RCC 7860 (cell line): ENCODE measurements at places on chromosomes 16 and 17.

GRCh38 chr16:46607529-46607928 lies 13.7 kb downstream of the SHCBP1 start:
- DNase-seq: peak; percentile 28

- DNase-seq: no peak
Measured at GRCh38 chr16:66524601-66525164, 25.2 kb downstream of the TK2 start.

DNA sequence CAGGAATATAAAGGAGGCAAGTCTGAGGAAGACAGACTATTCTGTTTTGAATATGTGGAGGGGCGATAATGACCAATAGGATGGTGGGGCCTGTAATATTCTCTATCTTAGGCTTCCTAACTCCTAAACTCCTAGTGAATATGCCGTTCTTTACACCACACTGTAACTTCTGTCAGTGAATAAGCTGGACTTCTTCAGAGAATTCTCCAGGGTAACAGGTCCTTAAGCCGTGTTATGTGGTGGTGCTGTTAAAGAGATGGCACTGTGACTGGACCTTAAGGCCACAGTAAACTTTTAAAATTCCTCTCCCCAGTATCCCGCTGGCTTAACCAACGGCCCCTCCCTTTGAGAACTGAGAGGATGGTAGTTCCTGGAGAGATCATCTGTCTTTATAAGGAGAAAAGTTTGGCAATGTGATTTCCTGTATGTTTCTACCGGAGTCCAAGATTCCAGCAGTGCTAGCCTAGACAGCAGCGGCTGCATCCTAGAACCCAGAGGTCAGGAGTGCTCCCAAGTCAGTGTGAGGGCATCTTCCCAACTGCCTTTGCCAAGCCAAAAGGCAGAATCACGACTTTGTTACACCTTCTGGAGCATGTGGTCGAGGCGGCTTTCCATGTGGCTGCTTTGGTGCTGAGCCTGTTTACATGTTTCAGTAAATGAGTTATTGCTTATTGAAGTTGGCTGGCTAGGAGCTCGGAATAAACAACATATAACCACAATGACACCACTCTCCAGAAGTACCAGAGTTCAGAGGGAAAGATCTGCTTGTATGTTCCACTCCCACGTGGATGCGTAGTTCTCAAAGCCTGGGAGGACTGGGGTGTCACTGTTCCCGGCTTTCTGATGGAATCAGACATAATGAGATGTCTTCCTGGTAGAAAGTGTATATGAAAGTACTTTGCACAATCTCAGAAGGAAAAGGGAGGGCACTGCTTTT lies 41.0 kb downstream of the TUBD1 start:
- peak; percentile 68 for DNase-seq

GRCh38 chr16:26019381-26020242 lies 327.9 kb downstream of the HS3ST4 start:
- DNase-seq: no peak

DNA sequence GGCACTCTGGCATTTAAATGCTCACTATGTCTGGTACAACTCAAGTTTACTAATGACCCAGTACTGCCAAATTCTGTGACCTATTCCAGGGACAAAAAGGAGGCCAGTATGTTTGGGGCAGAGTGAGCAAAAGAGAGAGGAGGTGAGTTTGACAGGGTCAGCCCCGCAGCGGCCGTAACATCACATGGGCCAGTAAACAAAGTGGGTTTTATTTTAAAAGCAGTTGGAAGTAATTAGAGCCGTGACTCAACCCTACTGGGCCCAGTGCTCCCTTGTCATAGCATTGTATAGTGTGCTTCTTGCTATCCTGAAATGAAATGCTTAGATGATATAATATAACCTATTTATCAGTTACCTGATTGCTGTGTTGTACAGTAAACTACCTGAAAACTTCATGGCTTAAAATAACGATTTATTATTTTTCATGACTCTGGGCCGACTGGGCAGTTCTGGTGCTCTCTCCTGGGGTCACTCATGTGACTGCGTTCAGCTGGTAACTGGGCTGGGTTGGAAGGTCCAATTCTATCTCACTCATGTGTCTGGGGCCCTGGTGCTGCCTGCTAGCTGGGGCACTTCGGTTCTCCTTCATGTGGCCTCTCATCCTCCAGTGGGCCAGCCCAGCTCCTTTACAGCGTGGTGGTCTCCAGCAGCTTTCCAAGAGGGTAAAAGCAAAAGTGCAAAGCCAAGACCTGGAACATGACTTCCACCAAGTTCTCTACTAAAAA lies 27.4 kb downstream of the IQCK start:
- DNase-seq: no peak

DNA sequence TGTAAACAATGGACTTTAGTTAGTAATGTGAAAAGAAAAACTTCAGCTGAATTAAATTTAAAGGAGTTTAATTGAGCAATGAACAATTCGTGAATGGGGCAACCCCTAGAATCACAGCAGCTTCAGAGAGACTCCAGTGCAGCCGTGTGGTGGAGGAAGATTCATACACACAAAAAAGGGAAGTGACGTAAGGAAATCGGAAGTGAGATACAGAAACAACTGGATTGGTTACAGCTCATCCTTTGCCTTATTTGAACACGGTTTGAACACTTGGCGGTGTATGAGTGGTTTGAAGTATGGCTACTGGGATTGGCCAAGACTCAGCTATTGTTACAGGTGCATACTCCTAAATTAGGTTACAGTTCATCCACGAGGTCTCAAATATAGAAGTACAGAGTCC lies 460.4 kb upstream of the ASIC2 start:
- no peak for DNase-seq
